ENCODE measurements at places on chromosomes 11 and 22. TPM values are rescaled to one million over a fixed set of nuclear protein-coding genes. Genes with fewer than 3 reads are reported as not detected.
A peak's percentile ranks its signal among the peaks of the same experiment; 100 is the strongest.

The SCGB1A1 gene
- not detected for total RNA-seq

The PLAAT2 gene
- total RNA-seq: 0.64 TPM

DNA sequence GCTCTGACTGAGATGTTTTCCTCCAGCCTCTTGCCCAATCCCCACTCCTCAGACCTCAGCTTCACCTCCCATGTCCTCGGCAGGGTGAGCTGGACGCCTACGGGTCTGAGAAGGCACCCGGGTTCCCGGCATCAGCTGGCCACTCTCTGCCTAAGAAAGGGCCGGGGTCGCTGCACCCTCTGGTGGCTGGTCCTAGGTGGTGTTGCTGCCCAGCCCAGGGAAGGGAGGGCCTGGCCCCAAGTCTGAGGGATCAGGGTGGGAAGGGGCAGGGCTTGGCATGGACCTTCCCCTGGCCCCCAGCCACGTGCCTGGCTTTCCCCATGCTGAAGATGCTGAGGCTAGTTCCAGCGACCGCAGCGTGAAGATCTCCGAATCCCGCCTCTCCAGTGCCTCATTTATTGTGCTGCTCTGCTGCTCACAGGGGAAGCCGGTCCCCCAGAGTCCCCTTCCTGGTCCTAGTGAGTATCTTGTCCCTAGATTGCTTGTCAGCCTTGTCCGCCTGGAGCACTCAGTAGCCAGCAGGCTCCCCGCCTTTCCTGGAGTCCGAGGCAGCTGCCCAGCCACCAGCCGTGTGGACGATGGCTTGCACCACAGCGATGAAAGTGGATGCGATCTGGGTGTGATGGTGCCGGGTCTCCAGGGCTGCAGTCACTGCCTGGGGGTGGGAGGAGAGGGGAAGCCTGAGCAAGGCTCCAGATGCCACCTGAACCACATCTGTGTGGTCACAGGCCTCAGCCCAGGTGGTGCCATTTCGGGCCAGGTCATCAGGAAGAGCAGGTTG is 2.9 kb upstream of the GGT5 start:
- peak; percentile 95 for DNase-seq

DNA sequence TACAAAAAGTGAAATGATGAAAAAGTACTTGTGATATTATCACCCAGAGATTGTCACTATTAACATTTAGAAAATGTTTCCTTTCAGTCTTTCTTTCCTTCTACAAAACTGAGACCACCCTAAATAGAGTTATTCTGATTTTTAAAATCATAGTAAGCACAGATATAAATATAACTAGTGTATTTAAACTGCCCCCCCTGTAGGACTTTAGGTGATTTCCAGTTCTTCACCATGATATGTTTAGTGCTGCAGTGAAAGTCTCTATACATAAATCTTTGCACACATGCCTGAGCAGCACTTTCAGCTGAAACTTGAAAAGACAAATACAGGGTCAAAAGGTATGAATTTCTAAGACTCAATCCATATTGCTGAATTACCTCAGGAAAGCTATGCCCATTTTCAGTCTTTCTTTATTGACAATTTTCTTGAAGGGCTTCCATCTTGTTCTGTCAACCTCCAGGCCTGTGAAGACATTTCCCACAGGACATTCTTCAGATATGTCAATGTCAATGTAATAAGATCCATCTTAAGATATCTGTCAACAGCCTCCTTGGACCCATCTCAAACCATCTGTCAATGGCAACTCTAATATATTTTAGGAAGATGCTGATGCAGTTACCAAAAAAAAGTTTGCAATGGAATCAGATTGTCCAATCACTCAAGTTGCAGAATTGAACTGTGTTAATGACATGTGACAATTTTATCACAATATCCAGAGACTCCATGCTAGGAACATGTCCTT is 30.8 kb upstream of the LDLRAD3 start:
- no peak for DNase-seq

DNA sequence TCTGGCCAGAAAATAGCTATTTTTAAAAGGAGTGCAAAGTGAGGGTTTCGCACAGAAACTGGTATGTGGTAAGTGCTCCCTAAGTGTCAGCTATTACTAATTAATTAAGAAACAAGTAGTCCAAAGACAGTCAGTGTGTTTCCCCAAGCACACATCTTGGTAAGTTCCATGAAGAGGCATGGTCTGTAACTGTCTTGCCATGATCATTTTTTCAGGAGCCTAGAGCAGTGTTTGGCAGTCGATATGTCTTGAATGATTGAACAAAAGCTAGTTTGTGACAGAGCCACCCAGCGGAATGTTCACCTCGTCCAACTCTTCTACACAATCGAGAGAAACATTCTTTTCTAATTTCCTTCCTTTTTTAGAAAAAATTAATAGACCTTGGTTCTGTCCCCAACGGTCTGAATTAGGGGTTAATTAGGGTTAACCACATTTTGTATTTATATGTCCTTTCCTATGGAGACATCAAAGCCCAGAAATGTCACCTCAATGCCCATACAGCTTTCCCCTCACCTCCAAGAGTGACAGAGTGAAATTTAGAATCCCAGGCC is 57.6 kb upstream of the FTH1 start:
- no peak for DNase-seq

GRCh38 chr11:1719781-1720180 is 22.8 kb downstream of the KRTAP5-6 start:
- DNase-seq: no peak

DNA sequence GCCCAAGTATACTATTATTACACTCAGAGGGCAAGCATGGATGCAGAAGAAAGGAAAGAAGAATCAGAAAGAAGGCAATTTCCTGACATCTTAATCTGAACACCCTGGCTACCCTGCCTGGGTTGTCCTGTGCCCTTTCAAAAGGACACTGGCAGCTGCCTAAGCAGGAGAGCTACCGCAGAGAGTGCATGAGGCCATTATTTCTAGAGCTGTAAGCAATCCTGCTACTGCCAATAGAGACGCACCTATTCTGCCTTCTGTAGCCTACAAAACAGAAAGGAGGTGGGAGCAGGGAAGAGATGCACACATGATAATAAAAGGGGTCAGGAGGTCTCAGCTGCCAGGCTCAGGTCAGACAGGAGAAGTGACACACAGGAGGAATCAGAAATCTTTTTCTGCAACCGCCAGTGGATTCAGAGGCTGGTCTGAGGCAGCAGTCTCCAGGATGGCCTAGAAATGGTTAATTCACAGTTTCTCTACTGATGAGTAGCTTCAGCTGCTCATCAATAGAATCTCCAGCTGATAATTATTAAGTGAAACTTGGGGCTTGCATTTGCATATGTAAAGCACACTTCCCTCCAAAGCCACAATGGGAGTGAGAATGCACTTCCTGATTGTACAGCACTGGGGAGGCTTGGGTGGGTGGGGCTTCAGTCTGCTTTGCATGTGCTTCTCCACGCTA is 253.9 kb downstream of the LARGE1 start:
- DNase-seq: no peak

DNA sequence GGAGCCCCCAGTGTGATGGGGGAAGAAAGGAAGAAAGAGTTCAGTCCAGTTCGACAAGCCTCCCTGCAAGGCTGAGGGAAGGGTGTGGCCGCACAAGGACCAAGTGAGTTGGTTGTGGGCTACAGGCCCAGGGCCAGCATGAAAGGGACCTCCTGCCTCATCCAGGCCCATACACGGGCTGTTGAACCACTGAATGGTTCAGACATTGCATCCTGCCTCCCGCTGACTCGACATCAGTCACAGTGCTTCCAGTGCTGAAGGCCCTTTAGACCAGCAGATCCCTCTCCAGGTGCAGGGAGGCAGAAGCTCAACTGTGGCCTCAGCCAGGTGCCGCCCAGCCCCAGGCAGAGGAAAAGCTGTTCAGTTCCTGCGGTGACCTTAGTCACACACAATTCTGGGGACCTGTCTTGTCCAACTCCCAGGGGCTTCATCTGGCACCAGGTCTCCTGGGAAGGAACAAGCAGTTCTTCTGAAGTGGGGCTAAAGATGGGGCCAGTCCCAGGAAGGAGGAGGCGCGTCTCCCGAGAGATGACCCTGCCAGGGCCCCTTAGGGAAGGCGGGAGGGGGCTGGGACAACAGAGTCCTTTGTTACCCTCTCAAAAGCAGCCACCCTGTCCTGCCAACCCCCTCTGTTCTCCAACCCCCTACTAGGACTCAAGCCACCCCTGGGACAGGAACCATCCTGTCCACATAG is 6.6 kb downstream of the ARRB1 start:
- no peak for DNase-seq
